ENCODE measurements at places on chromosomes 13 and 19.

DNA sequence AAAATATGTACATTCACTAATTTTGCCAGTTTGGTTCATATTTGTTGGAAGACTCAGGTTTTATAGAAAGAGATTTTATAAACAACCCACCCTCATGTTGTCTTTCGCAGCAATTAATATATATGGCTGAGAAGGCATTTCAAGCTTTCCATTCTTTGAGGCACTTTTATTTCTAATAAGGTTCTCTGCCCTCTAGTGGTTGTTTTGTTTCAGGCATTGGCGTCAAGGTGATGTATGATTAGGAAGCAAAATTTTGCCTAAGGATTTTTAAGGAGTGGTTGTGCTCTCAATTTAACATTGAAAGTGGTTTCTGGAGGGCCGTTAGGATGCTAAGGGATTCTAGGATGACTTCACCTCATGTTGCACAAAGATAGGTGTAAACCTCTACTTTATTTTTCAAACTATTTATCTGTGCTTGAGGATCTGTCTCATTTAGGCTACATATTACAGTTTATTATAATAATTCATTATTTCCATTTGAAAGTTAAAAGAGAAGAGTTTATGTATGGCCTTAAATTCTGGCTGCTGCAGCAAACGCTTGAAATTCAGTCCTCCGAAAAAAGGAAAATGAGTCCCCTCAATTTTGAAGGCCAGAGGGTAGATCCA is 35.9 kb downstream of the OXGR1 start:
- no peak overlapping the region for H3K4me3 ChIP-seq
- H3K4me1 ChIP-seq = no peaks in the 10 kb centered on the region
- no peaks in the 10 kb centered on the region for H3K36me3 ChIP-seq
- H3K27ac ChIP-seq = no peak overlapping the region
- H3K27me3 ChIP-seq = no peaks in the 10 kb centered on the region
- DNase-seq = no peak

GRCh38 chr13:24642219-24642618 is 38.0 kb upstream of the ATP12A start:
- no peaks in the 10 kb centered on the region for H3K4me1 ChIP-seq
- no peak for DNase-seq
- no peaks in the 10 kb centered on the region for H3K27me3 ChIP-seq
- no peaks in the 10 kb centered on the region for H3K36me3 ChIP-seq

DNA sequence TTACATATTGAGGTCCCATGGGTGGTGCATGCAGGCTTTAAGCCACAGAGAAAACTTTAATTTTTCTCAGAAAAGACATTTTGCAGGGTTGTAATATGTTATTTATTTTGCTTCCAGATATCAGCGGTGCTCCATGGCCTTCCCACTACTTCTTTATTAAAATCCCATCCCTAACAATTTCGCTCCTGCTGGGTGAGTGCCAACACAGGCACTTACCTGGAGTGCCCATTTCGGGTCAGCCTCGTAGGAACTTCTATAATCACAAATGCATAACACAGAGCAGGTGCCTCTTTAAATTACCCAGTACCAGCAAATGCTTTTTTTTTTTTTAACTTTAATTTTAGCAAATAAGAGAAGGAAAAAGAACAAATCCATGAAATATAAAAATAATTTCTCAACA is 86.4 kb downstream of the EFNB2 start:
- no peaks in the 10 kb centered on the region for H3K36me3 ChIP-seq
- H3K27me3 ChIP-seq = no peaks in the 10 kb centered on the region
- H3K4me1 ChIP-seq = no peaks in the 10 kb centered on the region

DNA sequence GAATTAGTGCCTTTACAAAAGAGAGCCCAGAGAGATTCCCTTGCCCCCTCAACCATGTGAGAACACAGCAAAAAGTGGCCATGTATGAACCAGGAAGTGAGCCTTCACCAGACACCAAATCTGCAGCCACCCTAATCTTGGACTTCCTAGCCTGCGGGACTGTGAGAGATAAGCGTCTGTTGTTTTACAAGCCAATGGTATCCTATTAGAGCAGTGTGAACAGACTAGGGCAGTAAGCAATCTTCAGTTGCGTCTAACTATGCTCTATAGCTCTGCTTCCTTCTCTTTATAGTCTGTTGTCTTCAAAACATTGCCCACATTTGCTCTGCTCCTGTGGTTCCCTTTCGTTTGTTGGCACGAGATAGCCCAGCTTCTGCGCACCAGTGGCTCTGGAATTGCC is 109.5 kb upstream of the FNDC3A start:
- DNase-seq = no peak
- no peak overlapping the region for H3K4me3 ChIP-seq
- no peak overlapping the region for H3K27ac ChIP-seq
- no peaks in the 10 kb centered on the region for H3K4me1 ChIP-seq
- no peaks in the 10 kb centered on the region for H3K36me3 ChIP-seq
- no peaks in the 10 kb centered on the region for H3K27me3 ChIP-seq

DNA sequence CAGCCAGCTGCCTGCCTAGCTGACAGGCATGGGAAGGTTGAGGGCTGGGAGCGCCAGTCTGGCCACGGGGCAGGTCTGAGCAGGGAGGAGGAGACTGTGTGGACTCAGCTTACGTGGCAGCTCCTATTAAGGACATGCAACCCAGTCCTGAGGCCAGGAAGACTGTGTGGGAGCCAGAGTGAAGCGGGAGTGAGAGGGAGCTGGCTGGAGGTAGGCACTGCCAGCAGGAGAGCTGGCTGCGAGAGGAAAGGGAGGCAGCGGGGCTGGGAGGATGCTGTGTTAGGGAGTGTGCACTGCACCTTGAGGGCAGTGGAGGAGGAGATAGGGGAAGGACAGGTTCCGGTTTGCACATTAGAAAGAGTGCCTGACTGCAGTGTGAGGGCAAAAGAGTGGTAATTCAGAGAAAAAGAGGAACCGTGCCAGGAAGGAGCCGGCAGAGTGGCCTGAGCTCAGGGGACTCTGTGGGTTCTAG is 99.2 kb downstream of the SLC7A1 start:
- no peaks in the 10 kb centered on the region for H3K36me3 ChIP-seq
- H3K4me3 ChIP-seq = no peak overlapping the region
- no peak overlapping the region for H3K27ac ChIP-seq

DNA sequence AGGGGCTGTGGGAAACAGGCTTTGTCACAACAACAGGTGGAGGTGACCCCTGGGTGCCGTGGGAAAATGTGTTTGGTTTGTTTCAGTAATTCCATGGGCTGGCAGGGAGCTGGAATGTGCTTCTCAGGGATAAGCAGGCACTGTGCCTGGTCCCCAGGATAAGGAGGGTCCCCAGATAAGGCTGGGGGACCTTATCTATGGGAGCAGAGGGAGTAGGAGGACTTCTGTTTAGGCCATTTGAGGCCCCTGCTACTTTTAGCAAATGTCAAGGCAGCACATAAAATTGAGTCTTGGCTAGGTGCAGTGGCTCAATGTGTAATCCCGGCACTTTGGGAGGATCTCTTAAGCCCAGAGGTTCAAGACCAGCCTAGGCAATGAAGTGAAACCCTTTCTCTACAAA is 59.5 kb downstream of the KCNC3 start:
- H3K36me3 ChIP-seq = peaks cover 5% of the 10 kb centered on the region
- H3K4me1 ChIP-seq = no peaks in the 10 kb centered on the region
- no peaks in the 10 kb centered on the region for H3K27me3 ChIP-seq
- DNase-seq = no peak
- H3K27ac ChIP-seq = no peak overlapping the region

DNA sequence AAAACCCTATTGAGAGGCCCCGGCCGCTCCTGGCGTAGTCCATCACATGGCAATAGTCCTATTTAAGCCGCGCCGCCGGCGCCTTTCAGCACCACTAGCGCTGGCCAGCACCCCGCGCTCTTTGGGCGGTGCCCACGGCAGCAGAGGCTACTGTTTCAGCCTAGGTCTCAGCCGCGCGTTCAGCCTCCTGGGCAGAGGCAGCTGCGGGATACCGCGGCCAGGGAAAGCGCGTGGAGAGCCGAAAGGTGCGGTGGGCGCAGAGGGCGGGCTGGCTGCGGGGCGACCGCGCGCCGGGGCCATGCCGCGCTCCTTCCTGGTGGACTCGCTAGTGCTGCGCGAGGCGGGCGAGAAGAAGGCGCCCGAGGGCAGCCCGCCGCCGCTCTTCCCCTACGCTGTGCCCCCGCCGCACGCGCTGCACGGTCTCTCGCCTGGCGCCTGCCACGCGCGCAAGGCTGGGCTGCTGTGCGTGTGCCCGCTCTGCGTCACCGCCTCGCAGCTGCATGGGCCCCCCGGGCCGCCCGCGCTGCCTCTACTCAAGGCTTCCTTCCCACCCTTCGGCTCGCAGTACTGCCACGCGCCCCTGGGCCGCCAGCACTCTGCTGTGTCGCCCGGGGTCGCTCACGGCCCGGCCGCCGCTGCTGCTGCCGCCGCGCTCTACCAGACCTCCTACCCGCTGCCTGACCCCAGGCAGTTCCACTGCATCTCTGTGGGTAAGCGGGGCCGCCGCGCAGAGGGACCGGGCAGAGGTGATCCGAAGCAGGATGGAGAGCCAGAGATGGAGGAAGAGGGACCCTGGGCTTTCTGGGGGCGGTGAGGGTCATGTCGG is at the start of gene GSX1:
Gene GSX1 (plus strand): TSS at position 91 of the 826 bp plus-strand sequence. CDS start 208 bp downstream, at position 299.
- H3K27ac ChIP-seq = no peak within 1 kb of the TSS
- no peak within 1 kb of the TSS for H3K4me3 ChIP-seq
- H3K4me1 ChIP-seq = no peaks in the 10 kb centered on the region
- peak; percentile 44 for DNase-seq

GRCh38 chr13:50588491-50589130 is 254.9 kb downstream of the DLEU7 start:
- H3K27ac ChIP-seq = no peak overlapping the region
- no peaks in the 10 kb centered on the region for H3K36me3 ChIP-seq
- H3K4me3 ChIP-seq = no peak overlapping the region
- H3K27me3 ChIP-seq = no peaks in the 10 kb centered on the region

GRCh38 chr13:73667756-73668155 is 466.4 kb downstream of the KLF12 start:
- H3K4me3 ChIP-seq = no peak overlapping the region
- H3K4me1 ChIP-seq = no peaks in the 10 kb centered on the region
- DNase-seq = no peak
- H3K36me3 ChIP-seq = no peaks in the 10 kb centered on the region

DNA sequence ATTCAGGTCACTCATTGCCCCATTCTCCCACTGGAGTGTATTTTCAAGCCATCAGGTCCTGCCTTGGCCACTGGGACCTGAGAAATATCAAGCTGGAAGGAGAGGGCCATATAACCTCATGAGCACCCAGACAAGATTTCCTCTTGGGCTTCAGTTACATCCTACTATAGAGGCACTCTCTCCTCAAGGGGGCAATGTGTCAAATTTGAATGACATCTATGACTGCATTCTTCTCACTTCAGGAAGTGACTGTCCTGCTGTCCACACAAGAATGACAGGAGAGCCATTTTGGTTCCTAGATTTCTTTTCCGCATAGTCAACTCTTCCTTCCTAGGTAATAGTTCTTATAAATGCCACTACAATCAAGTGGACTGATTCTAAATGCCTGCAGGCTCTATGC is 416.2 kb downstream of the DIAPH3 start:
- no peak overlapping the region for H3K4me3 ChIP-seq
- no peaks in the 10 kb centered on the region for H3K27me3 ChIP-seq
- DNase-seq = no peak
- H3K27ac ChIP-seq = no peak overlapping the region
- no peaks in the 10 kb centered on the region for H3K4me1 ChIP-seq

GRCh38 chr19:43318203-43318602 is 35.3 kb upstream of the CD177 start:
- H3K4me1 ChIP-seq = no peaks in the 10 kb centered on the region
- H3K27ac ChIP-seq = no peak overlapping the region
- no peak for DNase-seq

GRCh38 chr19:16851031-16851712 is 22.0 kb downstream of the SIN3B start:
- H3K27me3 ChIP-seq = no peaks in the 10 kb centered on the region
- no peak for DNase-seq

- H3K4me1 ChIP-seq = no peaks in the 10 kb centered on the region
- H3K27ac ChIP-seq = no peak overlapping the region
- no peak for DNase-seq
- peaks cover 4% of the 10 kb centered on the region for H3K27me3 ChIP-seq
- H3K36me3 ChIP-seq = no peaks in the 10 kb centered on the region
These were observed 3.8 kb downstream of the PLPP2 start for GRCh38 chr19:287381-287871.

DNA sequence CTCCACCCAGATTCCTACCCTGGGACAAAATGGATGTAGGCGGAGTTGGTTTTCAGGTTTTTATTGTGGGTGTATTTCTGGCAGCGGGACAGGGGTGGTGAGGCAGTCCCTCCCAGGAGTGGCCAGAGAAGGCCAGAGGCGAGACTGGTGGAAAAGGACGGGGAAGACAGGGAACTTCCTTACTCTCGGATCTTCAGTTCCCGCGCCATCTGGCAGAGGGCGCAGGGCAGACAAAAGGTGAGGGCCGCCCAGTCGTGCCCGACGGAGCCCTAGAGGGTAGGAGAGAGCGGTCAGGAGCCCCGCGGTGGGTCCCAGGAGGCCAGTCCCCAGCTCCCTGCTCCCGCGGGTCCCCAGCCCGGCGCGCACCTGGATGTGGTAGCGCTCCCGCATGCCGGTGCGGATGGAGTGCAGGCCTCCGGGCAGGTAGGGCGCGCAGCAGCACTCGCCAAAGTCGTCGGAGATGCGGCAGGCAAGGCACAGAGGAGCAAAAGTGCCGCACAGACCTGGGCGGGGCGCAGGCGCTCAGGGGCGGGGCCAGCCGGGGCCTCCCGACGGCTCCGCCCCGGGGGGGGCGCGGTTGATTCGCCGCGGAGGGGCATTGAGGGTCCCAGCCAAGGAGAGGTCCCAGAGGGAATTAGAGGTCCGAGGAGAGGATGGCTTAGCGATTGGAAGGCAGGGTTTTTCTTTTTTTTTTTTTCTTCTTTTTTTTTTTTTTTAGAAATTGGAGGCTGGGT is 3.0 kb downstream of the CNFN start:
- peak overlapping the region; percentile 42 for H3K4me3 ChIP-seq
- no peaks in the 10 kb centered on the region for H3K36me3 ChIP-seq
- H3K27me3 ChIP-seq = peaks cover 6% of the 10 kb centered on the region
- DNase-seq = peak; percentile 87
- peak overlapping the region; percentile 70 for H3K27ac ChIP-seq

- H3K4me3 ChIP-seq = peak within 1 kb of the TSS; percentile 30
- H3K36me3 ChIP-seq = no peaks in the 10 kb centered on the region
- DNase-seq = peak; percentile 25
- no peaks in the 10 kb centered on the region for H3K4me1 ChIP-seq
- H3K27me3 ChIP-seq = peaks cover 14% of the 10 kb centered on the region
These were observed at the start of gene MAB21L1 for GRCh38 chr13:35475960-35476943. Gene MAB21L1, minus strand, starts transcription at chr13:35476689. Its CDS starts 551 bp downstream, at chr13:35476138.

DNA sequence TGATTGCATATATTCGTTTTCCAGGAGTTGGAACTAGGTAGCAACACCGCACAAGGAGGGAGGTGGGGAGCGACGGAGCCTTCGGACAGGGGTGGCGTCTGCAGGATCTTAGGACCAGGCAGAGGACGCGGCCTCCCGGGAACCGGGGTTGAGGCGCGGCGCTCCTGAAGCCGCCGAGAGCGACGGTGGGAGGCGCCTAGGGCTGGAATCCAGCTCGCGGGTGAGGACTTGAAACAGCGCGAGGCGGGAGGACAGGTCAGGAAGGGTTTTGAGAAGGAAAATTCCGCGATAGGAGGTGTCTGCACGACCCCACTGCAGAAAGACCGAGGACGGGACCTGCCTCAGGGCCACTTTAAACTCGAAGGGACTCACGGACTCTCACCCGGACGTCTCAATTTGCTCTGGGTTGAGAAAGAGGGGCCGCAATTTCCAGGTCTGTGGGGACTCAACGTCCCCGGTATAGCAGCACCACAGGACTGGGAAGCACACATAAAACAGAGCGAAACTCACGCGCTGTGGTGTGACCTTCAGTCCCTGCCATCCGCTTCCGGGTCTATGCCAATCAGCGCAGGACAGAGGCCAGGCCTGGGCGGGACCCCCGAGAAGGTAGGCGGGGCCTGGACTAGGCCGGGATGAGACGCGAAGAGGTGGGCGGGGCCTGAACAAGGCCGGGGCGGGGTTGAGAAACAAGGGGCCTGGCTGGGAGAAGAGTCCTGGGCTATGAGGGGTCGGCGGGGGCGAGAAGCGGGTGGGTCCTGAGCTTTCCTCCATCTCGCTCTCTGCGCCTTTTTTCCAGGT is at the start of gene ZNF320:
Gene ZNF320 (minus strand): TSS at position 498 of the 798 bp plus-strand sequence. CDS start 7,380 bp downstream, outside the sequence.
- peak; percentile 97 for DNase-seq
- H3K4me3 ChIP-seq = peak within 1 kb of the TSS; percentile 78
- no peaks in the 10 kb centered on the region for H3K4me1 ChIP-seq
- H3K27ac ChIP-seq = peak within 1 kb of the TSS; percentile 96
